ENCODE measurements at places on chromosomes 12 and 14.

DNA sequence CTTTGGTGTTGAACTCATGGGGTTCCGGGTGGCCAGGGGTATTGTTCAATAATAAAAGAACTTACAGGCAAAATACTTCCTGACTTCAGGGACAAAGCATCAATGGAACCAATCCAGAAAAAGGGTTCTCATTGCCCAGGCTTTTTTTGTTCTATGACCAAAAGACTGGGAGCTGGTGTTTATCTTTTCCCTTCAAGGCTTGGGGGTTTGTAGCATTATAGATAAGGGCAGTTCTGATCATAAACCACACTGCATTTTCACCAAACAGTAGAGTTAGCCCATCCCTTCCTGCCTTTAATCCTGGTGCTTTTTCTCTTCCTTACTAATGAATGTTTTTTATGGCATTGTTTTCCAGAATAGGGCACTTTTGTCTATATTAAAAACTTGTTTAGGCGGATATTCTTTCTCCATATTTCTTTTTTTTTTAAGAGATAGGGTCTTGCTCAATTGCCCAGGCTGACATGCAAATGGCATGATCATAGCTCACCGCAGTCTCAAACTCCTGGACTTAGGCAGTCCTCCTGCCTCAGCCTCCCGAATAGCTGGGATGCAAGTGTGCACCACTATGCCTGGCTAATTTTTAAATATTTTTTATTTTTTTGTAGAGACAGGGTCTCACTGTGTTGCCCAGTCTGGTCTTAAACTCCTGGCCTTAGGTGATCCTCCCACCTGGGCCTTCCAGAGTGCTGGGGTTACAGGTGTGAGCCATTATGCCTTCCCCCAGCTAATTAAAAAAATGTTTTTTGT is 9.7 kb downstream of the FUT8 start:
- no peak for DNase-seq

GRCh38 chr14:104982548-104983230 is 2.9 kb upstream of the CLBA1 start:
- no peak for DNase-seq

DNA sequence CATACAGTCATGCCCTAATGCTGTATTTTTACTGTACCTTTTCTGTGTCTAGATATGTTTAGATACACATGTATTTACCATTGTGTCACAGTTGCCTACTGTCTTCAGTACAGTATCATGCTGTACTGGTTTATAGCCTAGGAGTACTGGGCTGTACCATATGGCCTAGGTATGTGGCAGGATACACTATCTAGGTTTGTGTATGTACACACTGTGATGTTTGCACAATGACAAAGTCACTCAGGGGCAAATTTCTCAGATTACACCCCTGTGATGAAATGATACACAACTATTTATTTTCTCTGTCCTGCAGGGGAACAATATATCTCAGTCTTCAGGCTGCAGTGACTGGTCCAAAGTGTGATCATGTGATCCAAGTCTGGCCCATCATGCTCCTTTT is 1076.1 kb downstream of the VRK1 start:
- DNase-seq: no peak

DNA sequence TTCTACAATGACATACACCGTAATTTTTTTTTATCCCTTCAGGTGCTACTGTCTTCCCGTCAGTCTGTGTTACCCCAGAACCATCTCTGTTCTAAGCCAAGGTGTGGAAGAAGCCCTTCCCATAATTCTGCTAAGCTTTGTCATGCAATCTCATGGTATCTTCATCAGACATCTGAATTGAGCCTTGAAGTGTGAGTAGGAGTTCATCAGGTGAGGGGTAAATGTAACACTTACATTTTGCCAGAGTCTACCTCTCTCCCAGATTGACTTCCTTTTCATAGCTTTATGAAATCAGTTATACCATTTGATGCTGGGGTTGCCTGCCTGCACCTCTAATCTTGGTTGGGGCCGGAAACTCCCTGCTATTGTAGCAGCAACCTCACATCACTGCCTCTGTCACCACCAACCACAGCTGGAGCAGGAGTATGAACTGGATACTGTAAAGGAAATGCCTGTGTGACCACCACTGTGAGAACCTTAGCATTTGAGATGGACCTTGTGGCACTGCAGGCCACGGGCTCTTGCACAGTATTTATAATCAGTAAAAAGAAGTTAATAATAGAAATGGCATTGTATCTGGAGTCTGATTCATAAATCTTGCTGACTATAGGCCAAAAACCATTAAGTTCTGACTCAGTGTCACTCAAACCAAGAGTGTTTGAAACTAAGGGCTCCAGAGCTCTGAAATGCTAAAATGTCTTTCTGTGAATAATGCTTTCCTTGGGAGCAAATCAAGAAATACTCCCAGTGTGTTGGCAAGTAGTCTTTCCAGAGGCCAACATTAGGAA is 58.7 kb upstream of the STK38L start:
- DNase-seq: no peak

- no peak for DNase-seq
Observed at GRCh38 chr12:99552022-99552421, 95.5 kb upstream of the GARIN6 start.

DNA sequence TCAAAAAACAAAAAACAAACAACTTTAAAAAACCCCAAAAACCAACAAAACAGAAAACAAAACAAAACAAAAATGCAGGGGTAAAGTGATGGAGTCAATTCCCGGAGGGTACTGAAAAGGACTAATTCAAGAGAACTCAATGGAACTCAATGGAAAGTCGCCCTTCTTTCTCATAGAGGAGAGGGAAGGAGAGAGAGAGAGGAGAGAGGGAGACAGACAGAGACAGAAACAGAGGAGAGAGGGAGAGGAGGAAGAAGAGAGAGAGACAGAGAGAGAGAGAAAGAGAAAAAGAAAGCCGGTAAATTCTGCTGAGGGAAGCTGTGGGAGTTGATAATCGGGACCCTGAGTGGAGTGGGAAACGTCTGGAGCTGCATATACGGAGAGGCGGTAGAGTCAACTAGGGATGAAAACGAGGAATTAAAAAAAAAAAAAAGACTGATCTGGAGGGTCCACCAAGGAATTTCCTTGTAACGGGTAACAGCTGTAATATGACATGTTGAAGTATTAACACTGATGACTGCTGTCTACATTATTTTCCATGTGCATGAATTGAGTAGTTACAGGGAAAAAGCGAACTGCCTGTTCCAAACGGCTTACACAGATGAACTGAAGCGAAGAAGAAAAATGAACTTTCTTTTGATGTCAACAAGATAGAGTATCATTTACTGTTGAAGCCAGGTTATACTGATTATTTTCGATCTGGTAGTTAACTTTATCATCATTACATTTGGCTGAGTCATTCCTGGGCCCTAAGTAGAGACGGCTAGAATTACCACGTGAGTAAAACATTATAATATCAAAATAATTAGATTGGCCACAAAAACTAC is 934 bp upstream of the ZC2HC1C start:
- DNase-seq: no peak

All from stimulated activated CD4-positive, alpha-beta T cell treated with anti-CD3 and anti-CD28 coated beads, Interleukin-12 subunit alpha, Interleukin-12 subunit beta, amount 100 ng/mL, for 48 hours (primary cell).